ENCODE measurements at places on chromosomes 6 and 20.

- peak; percentile 22 for DNase-seq
Observed at GRCh38 chr6:74075323-74075722, 379.3 kb downstream of the CD109 start.

DNA sequence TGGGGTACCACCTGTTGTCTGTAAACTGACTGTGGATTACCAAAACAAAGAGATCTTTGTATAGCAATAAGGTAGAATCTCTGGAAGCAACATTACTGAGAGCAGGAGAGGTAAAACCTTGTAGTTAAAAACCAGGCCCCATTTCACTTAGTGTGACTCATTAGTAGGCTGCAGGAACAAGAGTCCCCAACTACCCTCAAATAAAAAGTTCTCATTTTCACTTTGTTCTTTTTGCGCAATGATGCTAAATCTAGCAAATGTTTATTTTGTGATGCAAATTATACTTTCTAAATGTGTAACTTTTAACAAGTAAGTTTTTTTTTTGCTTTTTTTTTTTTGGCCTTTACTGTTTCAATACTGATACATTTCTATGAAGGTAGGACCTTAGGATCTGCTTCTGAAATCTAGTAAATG lies 67.1 kb downstream of the ESF1 start:
- no peak for DNase-seq

- no peak for DNase-seq
Observed at GRCh38 chr20:44861531-44862006, 23.9 kb upstream of the YWHAB start.

DNA sequence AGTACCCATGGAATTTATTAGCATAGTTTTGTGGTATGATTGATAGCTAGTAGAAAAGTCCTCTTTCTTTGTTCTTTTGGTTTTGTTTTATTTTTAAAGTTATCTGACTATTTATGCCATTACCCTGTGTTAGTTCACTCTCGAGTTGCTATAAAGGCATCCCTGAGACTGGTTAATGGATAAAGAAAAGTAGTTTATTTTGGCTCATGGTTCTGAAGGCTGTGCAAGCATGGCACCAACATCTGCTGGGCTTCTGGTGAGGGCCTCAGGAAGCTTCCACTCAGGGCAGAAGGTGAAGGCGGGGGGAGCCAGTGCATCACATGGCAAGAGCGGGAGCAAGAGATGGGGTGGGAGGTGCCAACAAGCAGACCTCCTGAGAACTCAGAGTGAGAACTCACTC lies 166.5 kb downstream of the MTHFD1L start:
- no peak for DNase-seq

- no peak for DNase-seq
Observed at GRCh38 chr6:35080821-35081425, 60.2 kb downstream of the TCP11 start.

DNA sequence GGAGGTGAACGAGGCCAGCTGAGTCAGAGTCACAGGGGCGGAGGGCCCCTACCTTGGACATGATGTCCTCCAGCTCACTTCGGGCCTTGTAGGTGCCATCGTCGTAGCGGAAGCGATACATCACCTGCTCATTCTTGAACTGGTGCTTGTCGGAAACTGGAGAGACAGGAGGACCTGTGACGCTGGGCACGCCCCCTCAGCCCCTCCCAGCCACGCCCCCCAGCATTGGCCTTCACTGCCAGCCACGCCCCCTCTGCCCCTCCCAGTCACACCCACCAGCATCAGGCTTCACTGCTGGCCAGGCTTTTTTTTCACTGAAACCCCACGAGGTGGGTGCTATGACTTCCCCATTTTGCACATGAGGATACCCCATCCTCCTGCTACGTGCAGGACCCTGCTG lies 148.2 kb downstream of the PREX1 start:
- DNase-seq, result no peak

DNA sequence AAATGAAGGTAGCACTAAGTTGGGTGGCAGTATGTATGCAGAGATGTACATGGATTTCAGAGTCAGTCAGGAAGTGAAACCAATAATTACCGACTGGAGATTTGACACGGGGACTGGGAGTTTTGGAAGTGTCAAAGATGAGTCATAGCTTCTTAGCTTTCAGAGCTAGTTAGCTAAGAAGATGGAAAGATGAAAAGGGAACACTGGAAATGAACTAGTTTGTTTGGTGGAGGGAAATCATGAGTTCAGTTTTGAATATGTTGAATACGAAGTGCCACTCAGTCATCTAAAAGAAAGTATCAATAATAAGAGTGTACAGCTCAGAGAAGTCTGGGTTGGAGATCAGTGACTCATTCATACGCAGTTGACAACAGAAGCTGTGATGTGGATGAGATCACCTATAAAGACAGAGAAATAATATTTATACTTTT lies 7.5 kb downstream of the ESF1 start:
- no peak for DNase-seq

- DNase-seq, result no peak
Observed at GRCh38 chr20:34791289-34792020, 34.0 kb downstream of the NCOA6 start.

- DNase-seq, result peak; percentile 82
Observed at GRCh38 chr6:157841211-157841840, 18.3 kb downstream of the SNX9 start.

- DNase-seq, result peak; percentile 98
Observed at GRCh38 chr6:22828179-22829062, 259.1 kb downstream of the HDGFL1 start.

DNA sequence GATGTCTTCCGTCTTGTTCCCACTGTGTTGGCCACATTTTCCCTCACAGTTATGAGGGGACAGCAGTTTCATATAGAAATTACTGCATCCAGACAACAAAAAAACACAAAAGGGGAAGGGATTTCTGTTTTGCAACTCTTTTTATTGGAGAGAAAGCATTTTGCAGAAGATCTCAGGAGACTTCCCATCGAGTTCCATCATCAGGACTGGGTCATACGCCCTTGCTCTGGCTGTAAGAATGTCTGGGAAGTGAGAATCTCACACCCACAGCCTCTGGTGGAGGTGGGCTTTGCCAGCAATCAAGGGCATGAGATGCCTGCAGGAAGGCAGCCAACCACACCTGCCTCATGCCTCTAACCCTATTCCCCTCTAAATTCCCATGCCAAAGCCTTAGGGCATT lies 5.8 kb upstream of the IGF2R start:
- DNase-seq, result no peak

DNA sequence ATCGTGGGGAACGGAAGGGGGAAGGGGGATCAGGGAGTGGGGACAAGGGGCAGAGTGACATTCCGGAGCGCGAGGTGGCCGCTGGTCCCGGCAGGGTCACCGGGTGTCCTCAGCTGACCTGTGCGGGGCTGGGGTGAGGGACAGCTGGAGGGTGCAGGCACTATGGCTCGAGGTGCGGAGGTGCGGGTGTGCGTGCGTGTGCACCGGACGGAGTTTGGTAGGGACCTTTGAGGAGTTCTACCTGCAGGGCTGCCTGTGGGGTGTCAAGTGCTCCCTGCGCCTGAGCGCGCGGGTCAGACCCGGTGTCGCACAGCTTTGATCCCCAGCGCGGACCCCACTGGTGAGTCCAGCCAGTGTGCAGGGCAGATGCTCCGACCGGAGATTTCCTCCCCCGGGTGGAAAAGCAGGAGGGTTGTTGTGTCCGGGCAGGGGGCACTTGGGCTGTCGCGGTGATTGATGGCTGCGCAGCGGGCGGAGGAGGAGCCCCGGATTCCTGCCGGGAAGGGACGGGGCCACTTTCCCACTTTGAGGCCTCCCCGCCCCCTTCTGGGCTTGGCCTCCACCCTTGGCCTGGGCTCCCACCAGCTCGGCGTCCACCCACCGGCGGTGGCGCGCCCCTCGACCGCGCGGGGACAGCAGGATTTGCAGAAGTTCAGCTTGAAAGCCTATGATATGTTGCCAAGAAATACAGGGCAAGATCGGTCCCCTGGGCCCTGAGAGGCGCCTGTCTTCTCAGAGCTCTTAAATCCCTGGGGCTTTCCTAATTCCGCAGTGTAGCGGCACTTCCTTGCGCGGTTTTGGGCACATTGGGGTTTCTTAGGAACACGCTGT lies 658 bp downstream of the RIN2 start:
- no peak for DNase-seq

- peak; percentile 40 for DNase-seq
Observed at GRCh38 chr6:48080227-48081009, 30.6 kb downstream of the PTCHD4 start.

DNA sequence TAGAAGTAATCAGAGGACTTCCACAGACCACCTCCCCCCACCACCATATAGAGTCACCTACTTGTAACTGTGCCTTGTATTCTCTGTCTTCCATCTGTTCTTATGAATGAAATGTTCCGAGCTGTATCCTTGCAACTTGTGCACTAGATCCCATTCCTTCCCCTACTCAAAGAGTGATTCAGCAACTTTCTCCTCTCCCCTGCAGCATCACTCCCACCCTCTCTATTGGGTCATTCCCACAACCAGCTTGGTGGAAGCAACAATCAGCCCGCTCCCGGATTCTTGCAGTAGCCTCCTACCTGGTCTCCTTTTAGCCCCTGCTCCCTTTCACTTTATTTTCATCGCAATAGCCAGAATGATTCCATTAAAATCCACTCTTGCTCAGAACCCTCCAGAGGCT lies 34.9 kb upstream of the REV3L start:
- no peak for DNase-seq

DNA sequence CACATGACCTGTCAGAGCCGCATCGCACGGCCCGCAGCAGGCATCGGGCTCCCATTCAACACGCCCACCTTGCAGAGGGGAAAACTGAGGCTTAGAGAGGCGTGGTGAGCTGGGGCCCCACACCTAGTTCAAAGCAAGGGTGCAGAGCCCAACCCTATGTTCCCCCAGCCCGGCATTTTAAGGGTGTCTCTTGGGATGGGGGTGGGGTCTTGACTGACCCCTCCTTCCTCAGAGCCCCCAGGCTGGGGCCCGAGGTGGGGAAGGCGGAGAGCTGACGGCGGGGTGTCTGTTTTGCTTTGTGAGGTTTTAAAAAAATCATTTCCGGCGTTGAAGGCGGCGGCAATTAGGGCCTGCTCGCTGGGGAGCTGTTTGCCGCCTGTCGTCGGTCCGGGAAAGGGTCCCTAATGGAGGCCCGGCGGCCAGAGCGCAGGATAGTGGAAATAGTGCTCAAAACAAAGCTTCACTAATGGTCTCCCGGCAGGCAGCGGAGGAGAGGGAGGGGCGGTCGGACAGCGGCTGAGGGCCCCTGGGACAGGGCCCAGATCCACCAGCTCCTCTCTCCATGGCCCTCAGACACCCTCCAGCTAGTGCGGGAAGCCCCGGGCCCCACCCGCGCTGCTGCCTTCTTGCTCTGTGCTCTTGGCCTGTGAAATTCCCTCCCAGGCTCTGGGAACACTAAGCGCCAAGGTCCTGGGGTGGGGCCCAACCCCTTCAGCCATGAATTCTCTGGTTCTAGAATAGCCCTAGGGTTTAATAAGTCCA lies 11.9 kb downstream of the VSTM2L start:
- no peak for DNase-seq

- no peak for DNase-seq
Observed at GRCh38 chr20:1267161-1267560, 1.1 kb downstream of the SNPH start.

DNA sequence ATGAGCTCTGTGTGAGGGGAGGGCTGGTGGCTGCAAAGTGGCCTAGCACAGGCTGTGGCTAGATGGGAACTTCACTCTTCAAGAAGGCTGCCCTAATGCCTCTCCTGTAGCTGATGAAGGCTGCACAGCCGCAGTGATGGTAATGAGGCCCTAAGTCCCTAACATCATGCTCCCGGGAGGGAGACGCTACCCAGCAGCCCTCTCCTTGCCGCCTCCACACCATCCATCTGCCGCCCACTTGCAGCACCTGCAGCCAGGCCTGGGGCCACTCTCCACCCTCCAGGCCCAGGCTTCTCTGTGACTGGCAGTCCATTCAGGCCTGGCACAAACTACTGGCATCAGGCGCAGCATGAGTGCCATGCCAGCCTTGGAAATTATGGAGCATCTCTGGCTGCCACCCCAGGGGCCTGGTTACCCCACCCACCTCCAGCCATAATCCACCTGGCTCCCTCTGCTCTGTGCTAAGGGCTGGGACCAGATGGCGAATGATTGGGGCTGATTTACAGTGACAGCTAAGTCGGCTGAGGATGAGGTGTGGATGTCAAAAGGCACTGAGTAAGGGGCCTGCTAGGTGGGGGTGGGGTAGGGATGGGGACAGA lies 284.2 kb downstream of the LRFN2 start:
- no peak for DNase-seq

- no peak for DNase-seq
Observed at GRCh38 chr20:31974951-31975487, 7.1 kb downstream of the XKR7 start.

DNA sequence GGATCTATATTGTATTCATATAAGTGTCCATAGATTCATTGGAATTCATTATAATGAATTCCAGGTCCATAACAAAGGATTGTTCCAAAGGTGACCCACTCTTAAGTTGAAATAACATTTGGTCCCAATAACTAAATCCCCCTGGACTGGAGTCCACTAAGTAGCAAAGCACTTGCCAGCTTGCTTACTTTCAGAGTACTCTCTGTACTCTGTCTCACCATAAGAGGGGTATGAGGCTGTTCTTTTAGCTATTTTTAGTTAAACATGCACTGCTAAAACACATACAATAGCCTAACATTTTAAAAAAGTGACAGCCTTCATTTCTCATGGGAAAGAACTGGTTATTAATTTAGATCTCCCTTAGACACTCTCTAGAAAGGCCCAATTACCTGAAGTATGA lies 16.7 kb upstream of the ARHGAP18 start:
- no peak for DNase-seq

GRCh38 chr6:33994472-33995308 lies 151.2 kb downstream of the GRM4 start:
- no peak for DNase-seq

DNA sequence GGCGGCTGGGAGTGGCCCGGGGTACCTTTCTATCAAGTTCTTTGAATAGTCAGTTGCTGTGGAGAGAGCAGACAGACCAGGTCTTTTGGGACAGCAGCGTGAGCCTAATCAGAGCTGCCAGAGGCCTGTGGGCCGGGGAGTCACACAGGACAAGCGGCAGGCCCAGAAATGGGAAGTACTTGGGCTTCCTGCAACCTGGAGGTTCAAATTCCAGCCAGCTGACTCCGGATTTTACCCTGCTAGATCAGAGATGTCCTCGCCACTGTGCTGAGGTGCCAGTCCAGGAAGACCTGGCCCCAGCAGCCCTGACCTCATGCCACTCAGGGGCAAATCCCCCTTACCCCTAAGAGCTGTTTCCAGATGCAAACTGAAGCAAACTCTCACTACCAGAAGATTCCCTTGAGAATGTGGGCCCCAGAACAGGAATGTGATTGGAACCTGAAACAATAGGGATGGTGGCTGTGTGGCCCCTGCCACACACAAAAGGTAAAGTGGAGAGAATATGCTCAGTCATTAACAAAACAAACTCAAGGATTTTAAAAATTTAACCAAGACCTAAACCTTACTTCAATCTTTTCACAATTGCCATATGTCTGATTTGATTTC lies 9.7 kb downstream of the BEND3 start:
- no peak for DNase-seq

DNA sequence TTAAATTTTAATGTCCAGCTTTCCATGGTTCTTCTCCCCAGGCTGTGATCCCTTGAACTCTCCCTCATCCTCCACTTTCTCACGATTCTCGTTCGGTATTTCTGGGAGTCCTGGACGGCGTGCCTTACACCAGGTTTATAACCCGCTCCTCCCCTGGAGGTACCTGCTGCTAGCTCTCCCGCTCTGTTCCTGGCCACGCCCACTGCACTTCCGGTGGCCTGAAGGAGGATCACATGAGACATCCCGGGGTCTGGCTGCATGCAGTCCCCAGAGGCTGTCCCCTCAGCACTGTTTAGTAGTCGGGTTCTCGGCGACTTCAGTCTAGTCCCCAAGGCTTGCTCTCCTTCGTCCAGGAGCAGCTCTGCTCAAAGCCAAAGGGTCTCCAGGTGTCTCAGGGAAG lies 28.4 kb upstream of the GCLC start:
- DNase-seq, result no peak

- no peak for DNase-seq
Observed at GRCh38 chr6:168415098-168415992, 25.6 kb upstream of the SMOC2 start.

All from epithelial cell of prostate (primary cell).